Esophagus mucosa (tissue), 1 donor: ENCODE measurements at places on chromosomes 6 and 20.
A peak's percentile ranks its signal among the peaks of the same experiment; 100 is the strongest.

- ATAC-seq, result no peak
These were observed 401.6 kb upstream of the CITED2 start for GRCh38 chr6:139776041-139776440.

GRCh38 chr20:21708738-21709534, 3.5 kb downstream of the PAX1 start:
- no peak for ATAC-seq

DNA sequence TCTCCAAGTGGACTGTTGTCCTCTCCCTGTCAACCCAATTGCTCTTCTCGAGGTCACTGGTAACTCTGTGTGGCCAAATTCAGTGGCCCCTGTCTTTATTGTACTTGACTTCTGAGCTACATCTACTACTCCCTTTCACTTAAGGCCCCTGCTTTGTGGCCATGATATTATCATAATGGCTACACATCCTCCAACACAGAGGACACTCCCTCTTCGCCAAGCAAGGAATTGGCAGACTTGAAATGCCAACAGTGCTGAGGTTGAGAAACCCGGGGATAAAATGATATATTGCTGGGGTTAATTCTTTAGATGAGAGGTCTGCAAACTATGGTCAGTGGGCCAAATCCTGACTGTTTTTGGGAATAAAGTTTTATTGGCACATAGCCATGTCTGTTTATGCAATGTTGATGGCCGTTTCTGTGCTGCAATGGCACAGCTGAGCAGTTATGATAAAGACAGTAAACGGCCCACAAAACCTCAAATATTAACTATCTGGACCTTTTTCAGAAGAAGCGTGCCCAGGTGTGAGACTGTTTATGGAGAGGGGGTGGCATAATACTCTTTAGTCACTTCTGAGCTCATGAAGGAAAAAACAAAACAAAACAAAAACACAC, 12.0 kb upstream of the MRPS10 start:
- ATAC-seq, result no peak

- no peak for ATAC-seq
These were observed 89.4 kb downstream of the TBXT start for GRCh38 chr6:166078294-166078693.

DNA sequence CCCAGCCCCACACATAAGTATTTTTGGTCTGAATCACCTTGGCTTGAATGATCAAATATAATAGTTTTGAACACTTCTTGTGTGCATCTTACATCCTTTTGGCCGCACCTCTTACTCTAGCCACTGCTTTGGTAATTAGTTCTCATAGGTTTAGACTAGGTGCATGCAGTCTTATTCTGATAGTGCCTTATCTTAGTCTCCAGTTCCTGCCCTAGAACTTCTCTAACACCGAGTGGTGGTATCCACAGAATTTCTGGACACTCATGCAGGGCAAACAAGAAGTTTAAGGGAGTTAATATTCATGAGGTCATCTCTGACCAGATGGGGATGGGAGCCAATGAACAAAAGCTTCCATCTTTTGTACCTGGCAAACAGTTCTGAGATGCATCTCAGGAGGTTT, 77.5 kb upstream of the AKIRIN2 start:
- ATAC-seq, result no peak

- ATAC-seq, result peak; percentile 52
These were observed 31.8 kb downstream of the HFE start for GRCh38 chr6:26118999-26119398.

- no peak for ATAC-seq
These were observed 848.8 kb upstream of the MAP3K7 start for GRCh38 chr6:91435630-91436029.

DNA sequence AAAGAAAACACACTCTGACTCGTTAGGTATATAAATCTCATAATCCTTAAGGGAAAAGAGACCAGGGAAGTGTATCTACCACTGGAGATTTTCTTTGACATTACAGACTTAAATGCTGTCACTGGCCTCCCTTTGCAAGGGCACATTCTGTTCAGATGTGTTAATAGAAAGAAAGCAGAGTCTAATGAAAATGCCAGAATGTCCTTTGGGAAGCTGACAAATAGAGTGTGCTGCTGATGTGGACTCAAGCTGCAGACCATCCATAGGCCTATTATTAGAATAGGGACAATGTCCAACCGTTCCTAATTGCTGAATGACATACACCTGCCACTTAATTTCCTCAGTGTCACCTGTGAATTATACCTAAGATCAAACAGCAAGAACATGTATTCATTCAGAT, 41.2 kb downstream of the SLC35D3 start:
- ATAC-seq, result no peak

GRCh38 chr20:44714102-44714700, 968 bp upstream of the CCN5 start:
- ATAC-seq, result no peak

DNA sequence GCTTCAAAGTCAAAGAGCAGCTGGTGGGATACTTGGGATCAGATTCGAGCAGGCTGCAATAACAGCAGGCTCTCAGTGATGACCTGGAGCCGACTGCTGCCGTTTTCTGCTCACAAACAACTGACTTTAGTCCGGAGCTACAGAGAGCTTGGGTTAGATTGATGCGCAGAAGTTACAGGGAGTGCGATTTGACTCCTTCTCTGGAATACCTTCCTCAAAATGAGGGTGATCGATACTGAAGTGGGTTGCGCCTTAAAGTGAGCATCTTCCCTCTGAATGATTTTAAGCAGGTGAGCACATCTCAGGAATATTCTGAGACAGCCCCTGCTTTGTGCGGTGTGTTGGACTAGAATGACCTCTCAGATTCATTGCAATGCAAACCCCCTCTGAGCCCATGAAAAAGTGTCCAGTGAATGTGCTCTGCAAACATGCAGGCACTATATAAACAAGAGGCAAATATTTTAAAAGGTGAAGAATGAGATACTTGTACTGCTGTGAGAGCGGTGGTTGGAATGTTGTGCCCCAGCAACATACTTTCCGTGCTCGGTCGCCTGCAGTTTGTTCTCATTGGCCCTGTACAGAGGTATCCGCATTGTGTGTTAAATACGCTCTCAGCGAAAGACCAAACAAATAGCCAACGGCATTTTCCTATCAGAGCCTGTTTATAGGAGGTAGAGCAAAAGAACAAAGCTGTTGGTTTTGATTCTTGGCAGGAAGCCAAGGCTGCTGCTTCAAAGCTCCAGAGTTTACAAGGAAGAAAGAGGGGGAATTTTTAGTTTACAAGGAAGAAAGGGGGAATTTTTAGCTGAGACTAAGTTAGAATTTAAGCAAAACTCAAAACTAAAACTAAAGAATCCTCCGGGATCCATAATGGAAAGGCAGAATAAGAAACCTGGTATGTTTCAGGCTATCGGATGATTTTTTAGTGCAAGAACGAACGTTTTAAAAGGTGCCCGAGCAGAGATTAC, 67.7 kb downstream of the PHACTR2 start:
- ATAC-seq, result peak; percentile 29

DNA sequence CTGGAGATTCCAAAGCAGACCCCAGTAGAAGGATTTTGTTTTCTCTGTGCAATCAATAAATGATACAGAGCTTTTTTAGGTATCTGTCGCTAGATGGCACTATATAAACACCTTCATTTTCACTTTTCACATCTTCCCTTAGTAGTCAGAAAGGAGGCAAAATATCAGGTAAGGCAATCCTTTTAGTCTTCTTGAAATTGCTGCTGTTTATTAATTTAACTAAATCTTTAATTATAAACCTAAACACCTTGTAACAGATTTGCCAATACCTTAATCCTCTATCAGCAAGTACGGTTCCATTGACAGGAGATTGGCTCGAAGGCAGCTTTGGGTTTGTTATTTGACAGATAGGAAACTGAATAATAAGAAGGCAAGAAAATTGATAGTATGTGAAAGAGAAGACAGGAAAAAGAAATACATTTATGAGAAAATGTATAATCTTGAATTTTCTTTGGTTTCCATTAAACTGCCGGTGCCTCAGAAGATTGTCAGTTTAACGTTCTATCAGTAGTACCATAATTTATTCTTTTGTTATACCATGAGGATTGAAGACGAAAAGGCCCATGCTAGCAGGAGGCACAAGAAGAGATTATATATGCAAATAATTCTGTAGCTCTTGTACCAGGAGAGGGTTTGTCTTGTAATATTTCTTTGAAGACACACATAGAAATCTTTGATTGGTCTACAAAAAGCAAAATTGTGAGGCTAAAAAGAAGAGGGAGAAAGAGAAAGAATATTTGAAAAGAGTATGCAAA, 23.5 kb upstream of the IBTK start:
- peak; percentile 49 for ATAC-seq

DNA sequence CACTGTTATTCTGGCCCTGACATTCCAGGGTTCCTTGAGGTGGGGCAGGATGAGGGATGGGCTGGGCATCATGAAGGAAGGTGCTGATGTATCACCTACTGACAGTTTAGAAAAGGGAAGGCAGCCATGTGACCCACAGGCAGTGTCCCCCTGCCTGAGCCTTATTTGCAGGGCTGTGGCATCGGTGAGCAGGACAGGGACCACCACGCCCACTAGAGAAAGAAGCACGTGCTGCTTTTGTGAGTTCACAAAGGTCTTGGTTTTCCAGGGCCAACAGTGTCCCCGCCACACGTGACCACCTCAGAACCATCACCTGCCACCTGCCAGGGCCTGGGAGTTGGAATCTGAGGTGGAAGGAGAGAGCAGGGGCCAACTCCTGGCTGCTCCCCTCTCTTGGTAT, 43.5 kb upstream of the SCRT2 start:
- ATAC-seq, result no peak

DNA sequence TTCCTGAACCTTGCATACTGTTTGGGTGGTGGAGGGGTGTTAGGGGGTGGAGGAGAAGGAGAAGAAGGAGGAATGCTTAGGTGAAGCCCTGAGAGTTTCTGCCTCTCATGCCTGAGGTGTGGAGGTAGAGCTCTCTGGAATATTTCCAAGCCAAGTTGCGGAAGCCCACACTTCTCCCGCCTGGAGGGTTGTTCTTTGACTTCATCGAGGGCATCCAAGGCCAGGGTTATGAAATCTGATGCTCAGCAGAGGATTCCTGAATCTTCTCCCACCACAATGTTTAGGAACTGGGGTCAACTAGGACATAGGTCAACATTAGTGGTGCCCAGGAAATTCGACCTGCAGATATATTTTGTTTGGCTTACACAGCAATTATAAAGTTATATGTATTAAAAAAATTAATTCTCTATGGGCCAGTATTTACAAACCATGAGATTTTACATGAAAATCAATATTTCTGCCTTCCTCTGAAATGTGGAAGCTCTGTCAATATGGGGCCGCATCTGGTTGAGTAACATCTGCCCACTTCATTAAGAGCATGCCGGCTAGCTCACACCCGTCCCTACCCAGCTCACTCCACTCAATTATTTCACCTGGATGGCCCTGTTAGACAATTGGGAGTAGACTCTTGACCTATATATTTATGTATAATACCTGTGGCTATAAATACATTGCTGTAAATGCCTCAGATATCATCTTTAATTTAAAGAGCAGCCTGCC, 257.1 kb upstream of the ZFP64 start:
- no peak for ATAC-seq

DNA sequence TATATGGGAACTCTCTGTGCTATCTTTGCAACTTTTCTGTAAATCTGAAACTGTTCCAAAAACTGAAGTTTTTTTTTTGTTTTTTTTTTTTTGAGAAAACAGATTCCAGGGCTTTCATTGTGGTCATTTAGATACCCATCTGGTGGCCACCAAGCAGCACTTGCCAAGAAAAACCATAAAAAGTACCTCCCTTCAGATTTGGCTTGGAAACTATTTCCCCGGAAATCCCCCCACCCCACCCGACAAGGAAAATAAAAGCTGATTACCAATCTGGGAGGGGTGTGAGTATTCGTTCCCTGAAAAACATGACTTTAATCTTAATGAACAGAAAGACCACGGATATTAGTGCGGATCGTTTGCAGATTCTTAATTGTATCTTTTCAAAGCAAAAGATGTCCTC, 1.9 kb downstream of the NFATC2 start:
- ATAC-seq, result no peak

DNA sequence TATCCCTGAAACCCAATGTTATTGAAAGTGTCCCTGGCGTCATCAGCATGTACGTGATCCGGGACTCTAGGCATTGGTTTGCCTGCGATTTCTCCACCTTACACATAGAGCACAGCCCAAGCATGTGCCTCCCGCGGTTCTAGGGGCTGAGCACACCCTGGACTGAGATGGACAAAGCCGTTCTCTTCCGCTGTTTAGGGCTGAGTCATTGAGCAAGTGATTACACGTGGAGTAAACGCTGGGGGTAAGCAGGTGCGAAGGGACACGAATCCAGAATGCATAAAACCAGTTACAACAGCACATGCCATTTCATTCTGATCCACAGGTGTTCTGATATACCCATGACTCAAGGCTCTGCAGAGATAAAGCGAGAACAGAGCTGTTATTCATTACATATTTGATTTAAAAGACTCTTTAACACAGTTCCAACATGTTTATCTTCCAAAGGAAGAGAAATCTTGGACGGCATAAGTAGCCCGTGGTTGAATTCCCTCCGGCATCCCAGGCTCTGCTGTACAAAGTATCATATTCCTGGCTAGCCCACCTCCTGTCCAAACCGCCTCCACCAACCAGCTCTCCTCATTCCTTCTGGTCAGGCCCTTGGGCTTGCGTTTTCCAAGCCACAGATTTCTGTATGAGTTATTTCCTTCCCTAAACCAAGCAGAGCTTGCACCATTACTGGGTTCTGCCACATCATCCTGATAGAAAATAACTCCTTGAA, 36.1 kb upstream of the THBS2 start:
- peak; percentile 87 for ATAC-seq

- no peak for ATAC-seq
These were observed 187.0 kb downstream of the MTFR2 start for GRCh38 chr6:136063096-136063495.

DNA sequence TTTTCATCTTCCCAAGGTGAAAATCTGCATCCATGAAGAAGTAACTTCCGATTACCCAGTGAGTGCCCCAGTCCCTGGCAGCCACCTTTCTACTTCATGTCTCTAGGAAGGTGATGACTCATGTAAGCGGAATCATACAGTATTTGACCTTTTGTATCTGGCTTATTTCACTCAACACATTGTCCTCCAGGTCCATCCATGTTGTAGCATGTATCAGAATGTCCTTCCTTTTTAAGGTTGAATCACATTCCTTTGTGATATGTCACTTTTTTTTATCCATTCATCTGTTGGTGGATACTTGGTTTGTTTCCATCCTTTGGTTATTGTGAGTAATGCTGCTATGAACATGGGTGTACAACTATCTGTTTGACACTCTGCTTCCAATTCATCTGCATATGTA, 176.3 kb upstream of the CDYL start:
- ATAC-seq, result peak; percentile 89

DNA sequence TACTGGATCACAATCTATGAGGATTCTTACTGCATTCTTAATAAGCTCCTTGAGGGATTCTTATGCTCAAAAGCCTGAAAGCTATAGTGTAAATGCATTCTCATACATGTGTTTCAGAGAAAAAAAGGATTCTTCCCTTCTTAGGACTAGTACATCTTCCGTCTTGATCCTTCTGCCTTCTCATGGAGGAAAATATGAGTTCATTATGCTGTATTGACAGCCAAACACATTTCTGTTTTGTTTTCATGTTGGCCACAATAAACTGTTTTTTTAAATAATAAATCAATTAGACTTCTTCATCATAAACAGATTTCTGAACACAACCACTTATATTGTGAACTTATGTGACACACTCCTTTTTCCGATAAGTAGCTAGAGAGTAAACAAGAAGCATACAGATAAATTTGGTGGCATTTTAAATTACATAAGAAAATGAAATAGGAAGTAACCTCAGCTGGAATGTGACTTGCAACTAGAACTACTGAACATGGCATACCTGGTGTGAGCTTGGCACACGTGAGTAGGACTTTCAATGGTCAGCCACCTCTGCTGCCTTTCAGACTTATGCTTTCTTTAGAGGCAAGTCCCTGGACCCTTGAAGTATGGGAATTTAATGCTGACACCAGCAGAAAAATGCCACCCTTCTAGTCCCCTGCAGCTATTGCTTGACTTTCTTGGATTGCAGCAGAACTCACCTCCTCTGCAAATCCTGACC, 350.4 kb downstream of the BCKDHB start:
- no peak for ATAC-seq
